ENCODE measurements at places on chromosomes 5 and 9.

GRCh38 chr9:88342246-88342645 is 46.0 kb upstream of the SPIN1 start:
- peak; percentile 31 for DNase-seq

GRCh38 chr5:153658606-153659005 is 168.1 kb downstream of the GRIA1 start:
- peak; percentile 48 for DNase-seq

DNA sequence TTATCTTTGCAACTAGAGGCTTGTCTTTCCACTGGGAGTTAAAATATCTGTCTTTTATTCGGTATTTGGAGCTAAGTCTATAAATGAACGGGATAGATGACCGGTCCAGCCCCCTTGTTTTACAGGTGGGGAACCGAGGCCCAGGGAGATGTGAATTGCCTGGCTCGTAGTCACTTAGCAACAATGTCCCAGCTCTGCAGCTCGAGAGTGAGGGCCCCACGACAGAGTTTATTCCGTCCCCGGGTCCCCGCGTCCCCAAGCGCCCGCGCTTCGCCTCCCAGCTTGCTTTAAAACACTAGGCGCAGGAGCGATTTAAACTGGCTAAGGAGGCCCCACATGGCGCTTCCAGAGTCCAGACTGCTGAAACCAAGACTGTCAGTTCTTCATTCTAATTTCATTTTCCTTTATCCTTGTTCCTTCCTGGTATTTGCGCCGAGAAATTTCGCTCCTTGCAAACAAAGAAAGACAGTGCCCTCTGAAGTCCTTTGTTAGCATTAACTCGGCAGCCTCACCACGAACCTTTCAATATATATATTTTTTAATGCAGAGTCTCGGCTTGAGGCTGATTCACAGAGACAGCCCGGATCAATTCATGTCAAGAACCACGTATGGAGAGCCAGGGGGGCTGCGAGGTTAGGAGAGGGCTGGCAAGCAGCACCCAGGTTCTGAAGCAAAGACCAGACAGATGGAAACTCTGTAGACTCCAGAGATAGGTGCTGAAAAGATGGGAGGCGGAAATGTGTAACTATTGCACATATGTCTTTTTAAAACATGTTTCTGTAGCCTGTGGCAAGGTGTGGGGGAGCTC is 1.4 kb upstream of the ENC1 start:
- peak; percentile 86 for DNase-seq

DNA sequence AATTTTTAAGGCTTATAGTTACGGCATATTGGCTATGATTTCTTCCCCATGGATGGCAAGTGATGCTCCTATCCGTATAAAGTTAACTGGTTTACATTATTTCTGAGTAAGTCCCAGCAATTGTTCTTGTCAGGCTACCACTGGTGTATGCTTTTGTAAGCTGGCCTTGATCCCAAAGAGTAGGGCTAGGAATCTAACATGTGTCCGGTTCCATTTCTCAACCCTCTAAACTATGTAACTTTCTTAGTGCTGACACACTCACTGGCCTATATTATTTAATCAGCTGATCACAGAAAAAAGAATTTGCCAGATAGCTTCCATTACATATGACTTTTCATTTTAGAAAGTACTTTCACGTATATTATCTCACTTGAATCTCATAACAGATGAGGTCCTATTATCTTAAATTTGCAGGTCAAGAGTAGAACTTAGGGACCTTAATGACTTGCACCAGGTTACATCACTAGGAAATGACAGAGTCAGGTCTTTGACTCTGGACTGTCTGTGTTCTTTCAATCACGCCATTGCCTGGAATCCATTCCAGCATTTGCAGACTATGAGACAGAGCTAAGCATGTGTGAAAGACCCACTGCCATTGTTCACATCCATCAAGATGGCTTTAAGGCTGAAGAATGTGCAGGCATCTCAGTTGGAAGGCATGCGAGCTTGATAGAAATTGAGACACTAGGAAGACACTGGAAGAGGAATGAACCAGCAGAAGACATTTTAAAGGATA is 362.9 kb downstream of the ARRDC3 start:
- peak; percentile 71 for DNase-seq

DNA sequence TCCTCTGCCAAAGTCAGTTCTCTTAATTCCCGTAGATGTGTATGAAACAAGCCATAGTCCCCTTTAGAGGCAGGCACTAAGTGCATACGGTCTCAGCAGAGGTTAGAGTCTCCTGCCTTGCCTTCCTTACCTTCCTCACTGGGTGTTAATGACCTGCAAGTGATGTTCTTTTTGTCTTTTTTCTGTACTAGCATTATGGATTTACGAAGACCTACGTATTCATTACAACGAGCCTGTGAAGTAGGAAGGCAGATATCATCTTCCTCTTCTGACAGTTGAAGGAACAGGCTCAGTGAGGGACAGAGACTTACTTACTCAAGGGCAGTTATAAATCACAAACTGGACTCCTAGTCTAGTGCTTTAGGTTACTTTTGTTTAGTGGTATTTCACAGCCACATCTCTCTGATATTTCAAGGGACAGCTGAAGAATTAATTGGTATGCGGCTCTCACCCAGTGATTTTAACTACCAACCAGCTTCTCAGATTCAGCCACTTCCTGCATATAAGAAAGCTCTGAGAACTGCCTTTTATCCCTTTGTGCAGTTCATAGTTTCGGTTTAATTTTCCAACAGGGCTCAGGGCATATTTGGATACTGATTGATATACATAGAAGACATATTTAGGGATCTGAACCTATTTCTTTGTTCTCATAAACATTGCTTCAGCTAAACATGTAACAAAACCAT is 85.1 kb upstream of the CKMT2 start:
- no peak for DNase-seq

- no peak for DNase-seq
These were observed 95.9 kb upstream of the FCN2 start for GRCh38 chr9:134784577-134785305.

DNA sequence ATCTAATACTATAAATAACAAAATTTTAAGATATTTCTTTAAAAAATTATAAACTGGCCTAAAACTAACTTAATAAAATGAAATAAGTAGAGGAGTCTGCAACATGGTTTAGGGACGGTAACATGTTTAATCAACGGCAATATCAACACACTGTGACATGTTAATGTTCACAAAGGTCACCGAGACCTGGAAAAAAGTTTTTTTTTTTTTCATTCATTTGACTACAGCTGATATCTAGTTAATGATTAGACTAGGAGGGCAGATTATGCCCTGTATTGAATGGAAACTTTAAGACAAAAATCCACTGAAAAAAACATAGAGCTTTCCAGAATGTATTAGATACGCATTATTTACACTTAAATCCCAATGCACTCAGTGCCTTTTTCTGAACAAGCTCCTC is 67.0 kb upstream of the CDK5RAP2 start:
- DNase-seq = no peak

DNA sequence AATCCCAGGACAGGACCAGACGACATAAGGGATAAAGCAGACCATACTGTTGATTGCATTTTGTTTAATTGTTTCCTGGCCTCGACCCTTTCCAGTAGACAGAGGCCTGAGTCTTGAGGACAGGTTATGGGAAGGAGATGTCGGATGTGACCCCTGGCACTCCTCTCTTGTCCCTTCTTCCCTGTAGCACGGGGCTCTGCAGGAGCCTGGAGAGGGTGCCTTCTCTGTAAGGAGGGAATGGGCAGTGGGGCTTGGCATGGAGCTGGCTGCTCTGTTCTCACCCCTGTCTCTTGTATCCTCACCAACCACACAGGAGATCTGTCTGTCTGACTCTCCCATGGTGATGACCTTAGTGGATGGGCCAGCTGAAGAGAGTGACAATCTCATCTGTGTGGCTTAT is 40.1 kb upstream of the SLC2A8 start:
- DNase-seq = no peak

- peak; percentile 72 for DNase-seq
These were observed 35.9 kb downstream of the RNF44 start for GRCh38 chr5:176501333-176501732.

DNA sequence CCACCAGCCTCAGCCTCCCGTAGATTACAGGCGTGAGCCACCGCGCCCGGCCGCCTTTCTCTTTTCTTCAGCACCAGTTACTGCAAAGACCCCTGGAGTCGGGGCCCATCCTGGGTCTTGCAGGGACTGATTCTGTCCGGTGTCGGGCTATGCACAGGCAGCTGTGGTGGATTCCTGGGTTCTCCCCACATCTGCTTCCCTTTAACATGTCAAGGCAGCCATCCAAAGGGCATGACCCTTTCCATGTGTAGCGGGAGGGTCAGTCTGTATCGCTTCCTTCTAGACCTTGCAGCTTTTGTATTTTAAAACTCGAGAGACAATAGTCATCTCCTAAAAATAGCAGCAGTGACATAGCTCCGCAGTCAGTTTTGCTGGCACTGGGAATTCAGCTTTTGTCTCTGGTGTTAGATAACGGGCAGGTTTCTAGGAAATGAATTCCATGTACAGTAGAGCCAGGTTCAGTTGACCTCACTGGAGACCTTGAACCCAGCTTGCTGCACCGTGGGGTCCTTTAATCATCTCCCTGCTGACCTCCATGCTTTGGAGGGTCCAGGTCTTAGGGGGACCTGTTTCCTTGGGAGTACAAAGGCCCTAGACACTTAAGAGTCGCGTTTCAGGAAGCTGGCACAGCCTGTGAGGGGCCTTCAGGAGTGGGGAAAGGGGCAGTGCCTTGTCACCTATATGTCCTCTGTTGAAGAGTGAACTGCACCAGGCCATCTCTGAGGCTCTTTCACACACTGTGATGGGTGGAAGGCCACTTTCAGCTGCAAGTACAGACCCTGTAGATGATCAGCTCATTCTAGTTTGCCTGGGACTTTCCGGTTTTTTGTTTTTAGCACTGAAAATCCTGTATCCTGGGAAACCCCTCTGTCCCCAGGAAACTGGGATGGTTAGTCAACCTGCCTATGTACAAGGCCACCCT is 13.8 kb downstream of the ANKRD33B start:
- DNase-seq = no peak

DNA sequence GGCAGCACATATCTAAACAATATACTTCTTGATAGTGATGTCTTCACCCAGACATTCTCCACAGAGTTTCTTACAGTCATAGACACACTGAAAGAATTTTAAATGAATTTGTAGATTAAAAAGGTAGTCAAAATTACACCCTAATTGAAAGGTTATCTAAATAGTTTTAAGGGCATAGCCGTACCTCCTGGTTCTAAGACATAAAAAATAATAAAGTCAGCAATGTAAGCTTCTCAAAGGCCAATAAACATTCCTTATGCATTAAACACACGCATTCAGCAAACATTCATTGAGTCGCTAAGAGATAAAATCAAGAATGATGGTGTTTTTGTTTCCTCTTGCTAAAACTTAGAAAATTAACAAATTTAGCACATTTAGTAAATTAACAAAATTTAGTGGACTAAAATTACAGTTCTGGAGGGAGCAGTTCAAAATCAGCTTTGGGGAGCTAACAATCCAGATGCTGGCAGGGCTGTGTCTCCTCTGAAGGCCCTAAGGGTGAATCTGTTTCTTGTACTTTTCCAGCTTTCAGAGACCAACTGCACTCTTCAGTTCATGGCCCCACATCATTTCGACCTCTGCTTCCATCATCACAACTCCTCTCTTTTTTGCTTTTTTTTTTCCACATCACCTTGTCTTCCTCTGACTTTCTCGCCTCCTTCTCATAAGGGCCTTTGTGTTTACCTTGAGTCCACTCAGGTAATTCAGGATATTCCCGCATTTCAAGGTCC is 516.5 kb downstream of the DNAH5 start:
- DNase-seq = no peak

GRCh38 chr9:113343732-113344231 is 3.7 kb upstream of the WDR31 start:
- DNase-seq = peak; percentile 13

DNA sequence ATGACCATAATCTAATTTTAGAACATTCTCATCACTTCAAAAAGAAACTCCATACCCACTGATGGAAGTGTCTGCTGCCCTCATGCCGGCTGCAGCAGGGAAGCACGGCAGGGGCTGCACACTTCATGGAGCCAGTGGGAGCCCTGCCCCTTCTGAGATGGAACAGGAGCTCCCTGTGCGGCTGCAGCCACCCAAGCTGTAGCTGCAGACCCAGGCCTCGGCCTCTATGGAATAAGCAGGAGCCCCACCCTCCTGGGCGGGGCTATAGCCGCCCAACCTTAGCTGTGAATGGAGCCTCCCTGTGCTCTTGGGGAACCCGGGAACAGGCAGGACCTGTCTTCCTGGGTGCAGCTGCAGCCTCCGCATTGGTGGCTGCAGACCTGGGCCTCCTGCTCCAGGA is 128.5 kb downstream of the NUDT12 start:
- DNase-seq = no peak

GRCh38 chr9:88757406-88758010 is 222.5 kb downstream of the NXNL2 start:
- DNase-seq = no peak

GRCh38 chr9:20357037-20357432 is 265.3 kb downstream of the MLLT3 start:
- no peak for DNase-seq

- no peak for DNase-seq
These were observed 128.8 kb downstream of the FSTL4 start for GRCh38 chr5:133483406-133484090.

GRCh38 chr9:98187926-98188325 is 4.5 kb downstream of the CORO2A start:
- DNase-seq = no peak

DNA sequence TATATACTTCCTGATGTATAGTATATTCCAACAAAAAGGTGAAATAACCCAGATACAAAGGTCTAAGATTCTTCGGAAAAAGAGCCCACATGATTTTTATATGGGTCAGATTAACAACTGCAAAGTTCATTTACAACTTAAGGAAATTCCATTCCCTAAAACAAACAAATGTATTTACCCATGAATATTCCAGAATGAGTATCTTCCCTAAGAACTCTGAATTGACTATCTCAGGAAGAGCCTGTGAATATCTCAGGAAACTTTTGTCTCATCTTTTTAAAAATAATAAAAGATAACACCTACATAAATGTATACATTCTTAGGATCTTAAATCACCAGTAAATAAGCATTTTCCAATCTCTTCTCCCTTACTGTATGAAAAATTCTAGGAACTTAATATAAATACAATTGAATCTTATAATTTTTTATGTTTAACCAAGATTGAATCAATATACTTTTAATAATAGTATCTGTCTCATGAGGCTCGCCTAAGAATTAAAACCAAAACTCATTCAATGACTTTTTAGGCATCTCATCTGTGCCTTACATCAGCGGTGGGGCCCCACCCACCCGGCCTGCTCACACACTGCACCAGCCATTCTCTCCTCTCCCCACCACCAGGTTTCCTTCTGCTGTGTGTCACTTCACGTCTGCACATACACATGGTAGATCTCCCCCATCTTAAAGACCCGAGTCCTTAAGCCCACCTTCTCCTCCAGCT is 78.1 kb downstream of the RAPGEF1 start:
- no peak for DNase-seq

- no peak for DNase-seq
These were observed 45.4 kb downstream of the ZNF608 start for GRCh38 chr5:124701016-124701415.

DNA sequence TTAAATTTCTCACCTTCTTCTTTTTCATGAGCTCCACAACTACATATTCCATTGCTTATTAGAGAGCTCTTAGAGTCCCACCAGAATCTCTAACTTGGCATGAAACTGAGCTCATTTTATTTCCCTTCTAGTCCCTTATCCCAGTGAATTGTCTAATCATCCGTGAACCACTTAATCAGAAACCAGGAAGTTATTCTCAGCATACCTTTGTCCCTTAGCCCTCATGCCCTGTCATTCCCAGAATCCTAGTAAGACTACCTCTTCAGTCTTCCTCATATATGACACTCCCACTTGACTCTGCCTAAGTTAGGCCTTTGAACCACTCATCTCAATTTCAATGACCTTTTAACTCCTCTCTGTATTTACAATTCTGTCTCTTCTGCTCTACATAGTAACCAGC is 93.0 kb upstream of the PAPPA start:
- no peak for DNase-seq

Measured in fibroblast of skin of abdomen (primary cell).